ENCODE measurements at places on chromosomes 5 and 9.

DNA sequence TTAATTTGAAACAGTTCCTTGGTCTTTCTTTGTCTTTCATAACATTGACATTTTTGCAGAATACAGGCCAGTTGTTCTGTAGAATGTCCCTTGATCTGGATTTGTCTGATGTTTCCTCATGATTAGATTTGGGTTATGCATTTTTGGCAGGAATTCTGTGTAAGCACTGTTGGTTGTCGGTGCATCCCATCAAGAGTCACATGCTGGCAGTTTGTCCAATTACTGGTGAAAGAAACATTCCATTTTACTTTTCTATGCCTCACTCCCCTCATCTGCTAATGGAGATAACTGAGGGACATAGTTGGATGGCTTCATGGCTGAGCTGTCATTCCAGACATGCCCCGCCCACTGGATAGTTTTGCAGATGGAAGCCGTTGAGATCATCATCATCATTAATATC lies 7.6 kb upstream of the ZNF618 start:
- no peak for DNase-seq

GRCh38 chr9:97560851-97561250 lies 59.4 kb downstream of the TMOD1 start:
- DNase-seq, result no peak

DNA sequence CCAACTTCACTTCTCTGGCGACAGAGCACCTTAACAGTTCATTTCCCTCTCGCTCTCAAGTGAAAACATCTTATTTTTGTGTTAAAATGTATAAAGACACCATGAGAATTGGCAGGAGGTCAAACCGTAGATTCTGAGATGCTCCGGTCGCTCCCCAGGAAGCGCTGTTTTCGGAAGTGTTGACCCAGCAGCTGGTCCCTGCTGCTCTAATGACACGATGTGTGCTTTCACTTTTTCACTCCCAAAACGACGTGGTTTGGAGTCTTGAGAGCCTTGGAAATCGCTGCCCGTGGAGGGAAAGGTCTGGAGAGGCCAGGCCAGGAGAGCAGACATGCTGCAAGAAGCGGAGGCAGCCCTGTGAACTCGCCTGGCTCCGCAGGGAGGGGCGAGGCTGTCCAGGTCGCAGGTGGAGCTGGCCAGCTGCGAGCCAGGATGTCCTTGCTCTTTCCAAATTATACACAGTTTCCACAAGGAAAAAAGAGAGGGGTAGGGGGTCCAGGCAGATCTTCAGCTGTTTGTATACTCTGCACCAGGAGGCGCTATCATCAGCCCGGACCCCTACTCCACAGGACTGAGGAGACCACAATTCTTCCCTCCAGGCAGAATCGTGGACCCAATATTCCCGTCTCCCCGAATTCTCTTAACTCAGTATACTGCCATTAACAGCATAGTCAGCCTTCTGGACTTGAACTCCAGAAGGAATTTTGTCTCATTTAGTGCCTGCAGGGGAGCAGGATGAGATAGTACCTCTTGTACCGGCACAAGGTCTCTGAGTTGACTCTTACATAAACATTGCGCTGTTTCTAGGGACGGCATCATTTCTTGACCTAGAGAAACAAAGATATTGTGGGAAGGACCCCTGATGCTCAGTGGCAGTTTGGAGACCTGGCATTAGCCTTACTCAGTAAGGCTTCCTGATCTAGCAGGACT lies 248.6 kb upstream of the ANKRD55 start:
- peak; percentile 23 for DNase-seq

DNA sequence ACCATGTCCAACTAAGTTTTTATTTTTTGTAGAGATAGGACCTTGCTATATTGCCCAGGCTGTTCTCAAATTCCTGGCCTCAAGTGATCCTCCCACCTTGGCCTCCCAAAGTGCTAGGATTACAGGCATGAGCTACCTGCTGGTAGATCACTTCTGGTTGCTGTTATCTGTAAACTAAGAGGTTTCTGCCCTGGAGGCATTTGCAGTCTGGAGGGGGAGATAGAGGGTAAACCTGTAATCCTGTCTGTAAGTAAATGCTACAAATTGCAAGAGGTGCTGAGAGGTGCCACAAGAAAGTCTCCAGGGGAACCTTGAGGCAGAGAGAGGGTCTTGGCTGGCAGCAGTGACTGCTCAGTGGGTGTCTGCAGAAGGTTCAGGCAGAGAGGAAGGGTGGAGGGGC lies 29.0 kb upstream of the GGTA1 start:
- no peak for DNase-seq

DNA sequence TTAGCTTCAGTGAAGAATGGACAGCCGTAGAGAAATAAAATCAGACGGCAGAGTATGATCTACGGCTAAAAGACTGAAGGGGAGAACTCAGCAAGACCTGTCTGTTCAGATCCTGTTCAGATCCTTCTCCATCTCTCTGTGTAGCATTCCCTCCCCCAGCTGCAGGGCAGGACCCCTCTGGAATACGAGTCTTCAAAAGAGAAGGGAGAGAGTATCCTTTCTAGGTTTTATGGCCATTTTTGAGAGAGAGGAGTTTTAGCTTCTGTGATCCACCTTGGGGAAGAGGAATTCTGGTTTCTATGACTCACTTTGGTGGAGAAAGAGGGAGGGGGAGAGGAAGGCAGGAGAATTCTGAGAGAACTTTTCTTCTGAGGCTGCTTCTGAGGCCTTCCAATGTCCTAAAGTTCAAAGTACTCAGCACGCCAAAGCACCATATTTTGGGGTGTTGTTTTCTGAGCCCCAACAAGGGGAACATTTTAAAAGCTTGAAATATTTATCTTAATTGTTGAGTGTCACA lies 194.4 kb upstream of the TLE4 start:
- no peak for DNase-seq

DNA sequence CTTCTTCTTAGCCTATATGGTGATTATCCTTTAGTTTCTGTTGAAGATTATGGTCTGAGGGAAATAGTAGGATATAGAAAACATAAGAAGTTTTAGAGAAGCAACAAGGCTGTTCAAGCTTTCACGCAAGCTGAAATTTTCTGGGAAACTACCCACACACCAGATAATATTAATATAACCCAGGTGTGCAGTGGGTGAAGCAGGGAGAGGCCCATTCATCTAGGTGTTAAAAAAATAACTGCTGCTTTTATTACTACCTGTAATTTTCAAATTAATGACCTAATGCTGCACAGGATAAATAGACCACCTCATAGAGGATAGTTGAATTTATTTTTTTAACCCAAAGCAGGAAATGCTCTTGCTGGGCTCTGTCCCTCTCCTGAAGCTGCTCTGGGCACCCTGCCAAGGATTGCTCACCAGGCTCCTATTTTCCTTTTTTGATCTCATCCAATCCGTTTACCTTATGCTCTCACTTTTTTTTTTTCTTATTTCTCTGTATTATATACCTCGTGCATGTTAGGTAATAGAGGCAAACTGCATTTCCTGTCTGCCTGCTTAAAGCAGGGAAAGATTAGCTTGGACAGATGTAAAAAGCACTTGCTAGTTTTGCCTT lies 124.3 kb upstream of the SLC12A2 start:
- DNase-seq, result peak; percentile 80

- DNase-seq, result no peak
These were observed 158.0 kb upstream of the PPP1R26 start for GRCh38 chr9:135321580-135321979.

Measured in NCI-H1092 treated with DMSO at 0.1 percent for 48 hours (cell line).